NCI-H1105 treated with DMSO at 0.1 percent for 48 hours (cell line): ENCODE measurements at places on chromosomes 2 and 18.

GRCh38 chr2:147174824-147175254 lies 670.0 kb upstream of the ACVR2A start:
- DNase-seq, result no peak

- DNase-seq, result no peak
Measured at GRCh38 chr2:128591022-128591860, 272.6 kb upstream of the HS6ST1 start.

- DNase-seq, result no peak
Measured at GRCh38 chr2:213189001-213189899, 37.8 kb upstream of the IKZF2 start.

- no peak for DNase-seq
Measured at GRCh38 chr18:39713961-39714360, 2148.4 kb upstream of the CELF4 start.

- no peak for DNase-seq
Measured at GRCh38 chr2:148614014-148614321, 30.6 kb upstream of the EPC2 start.

DNA sequence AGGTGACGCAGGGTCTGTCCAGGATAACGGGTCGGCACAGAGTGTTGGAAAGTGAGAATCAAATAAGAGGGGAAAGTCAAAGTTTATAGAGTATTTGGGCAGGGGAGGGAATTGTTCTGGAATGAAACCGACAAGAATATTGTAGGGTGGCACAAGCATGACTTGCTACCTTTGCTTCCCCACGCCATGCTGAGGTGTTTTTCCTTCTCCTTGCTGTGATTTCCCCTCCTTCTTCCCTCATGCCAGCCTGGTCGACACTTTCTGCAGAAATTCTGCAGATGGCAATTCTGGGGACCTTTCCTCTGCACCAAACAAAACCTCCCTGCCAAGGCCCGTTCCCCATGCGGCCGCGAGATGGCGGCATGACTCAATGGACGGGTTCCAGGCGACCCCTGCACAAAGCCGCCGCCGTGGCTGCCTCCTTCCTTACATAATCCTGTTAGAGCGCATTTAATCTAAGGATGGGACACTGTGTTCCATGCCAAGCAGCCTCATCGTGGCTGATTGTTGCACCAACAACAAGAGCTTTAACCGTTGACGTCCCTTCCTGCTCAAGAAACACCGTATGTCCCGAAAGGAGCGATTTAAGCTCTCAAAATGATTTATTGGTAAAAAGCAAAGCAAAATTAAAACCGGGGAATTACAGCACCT lies at the start of gene MRO:
Gene MRO, minus strand, starts transcription at position 289 of the 651 bp plus-strand sequence. CDS start 10,616 bp downstream, outside the sequence.
- DNase-seq, result peak; percentile 87

- no peak for DNase-seq
Measured at GRCh38 chr2:46697830-46698323, 217.7 kb downstream of the MCFD2 start.

GRCh38 chr2:200687922-200688920 lies 102.4 kb downstream of the AOX1 start:
- DNase-seq, result no peak

- no peak for DNase-seq
Measured at GRCh38 chr2:238305092-238305862, 15.0 kb upstream of the TRAF3IP1 start.

GRCh38 chr2:217263756-217264155 lies 403.9 kb upstream of the TNP1 start:
- no peak for DNase-seq

- no peak for DNase-seq
Measured at GRCh38 chr2:85681372-85681763, 12.8 kb upstream of the GNLY start.

DNA sequence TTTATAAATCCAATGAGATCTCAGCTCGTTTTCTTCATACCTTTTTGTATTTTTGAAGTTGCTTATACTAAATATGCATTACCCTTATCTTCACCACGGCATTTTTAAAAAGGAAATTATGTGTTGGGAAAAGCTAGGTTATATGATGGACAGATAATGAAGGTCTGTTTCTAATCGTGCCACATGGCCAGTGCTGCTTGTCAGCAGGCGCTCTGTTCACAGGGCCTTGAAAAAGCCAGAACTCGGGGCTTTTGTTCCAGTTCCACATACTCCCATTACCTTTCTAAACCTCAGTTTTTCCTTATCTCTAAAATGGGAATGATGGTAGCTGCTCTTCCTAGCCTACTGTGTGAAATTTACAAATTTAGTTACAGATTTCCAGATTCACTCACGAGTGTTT lies 42.0 kb downstream of the EPAS1 start:
- DNase-seq, result no peak

DNA sequence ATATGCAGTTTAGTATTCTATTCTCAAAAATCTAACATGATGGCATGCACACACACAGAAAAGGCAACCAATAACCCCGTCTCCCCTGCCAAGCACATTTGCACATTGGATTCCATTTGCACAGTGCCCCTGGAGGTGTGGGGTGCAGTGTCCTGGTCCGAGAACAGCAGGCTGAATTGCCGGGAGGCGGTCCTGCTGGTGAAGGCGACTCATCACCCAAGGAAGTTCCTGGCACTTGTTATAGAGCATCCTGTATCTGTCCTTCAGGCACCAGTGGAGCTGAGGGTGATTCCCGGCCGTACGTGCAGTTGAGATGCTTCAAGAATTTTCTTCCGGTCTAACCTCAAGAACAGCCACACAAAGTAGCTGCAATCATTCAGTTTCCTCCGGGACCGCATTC lies 73.0 kb upstream of the RAB12 start:
- no peak for DNase-seq

- DNase-seq, result no peak
Measured at GRCh38 chr2:71101656-71102055, 28.4 kb downstream of the MCEE start.

DNA sequence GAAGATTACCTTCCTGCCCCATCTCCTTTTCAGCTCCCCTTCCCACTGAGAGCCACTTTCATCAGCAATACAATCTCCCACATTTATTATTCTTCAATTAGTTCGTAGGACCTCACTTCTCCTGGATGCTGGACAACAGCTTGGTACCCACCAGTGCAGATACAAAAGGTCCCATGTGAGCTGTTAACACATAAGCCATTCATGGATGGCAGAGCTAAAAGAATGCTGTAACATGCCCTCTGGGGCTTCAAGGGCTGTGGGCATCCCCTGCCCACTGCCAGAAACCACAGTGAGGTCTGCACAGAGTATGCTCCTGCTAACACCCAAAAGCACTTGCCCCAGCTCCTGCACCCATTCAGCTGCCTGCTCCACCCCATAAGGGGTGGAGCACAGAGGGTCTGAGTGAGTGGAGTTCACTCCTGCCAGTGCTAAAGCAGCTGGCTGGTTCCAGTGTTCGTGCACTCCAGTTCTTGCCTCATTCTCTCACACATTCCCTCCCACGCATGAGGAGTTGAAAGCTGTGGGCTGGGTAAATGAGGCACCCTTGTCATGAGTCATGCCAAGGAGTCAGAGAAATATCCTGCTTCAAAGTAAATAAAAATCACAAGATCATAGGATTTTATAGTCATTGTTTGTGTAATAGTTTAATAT lies 305.9 kb upstream of the TMEFF2 start:
- no peak for DNase-seq

DNA sequence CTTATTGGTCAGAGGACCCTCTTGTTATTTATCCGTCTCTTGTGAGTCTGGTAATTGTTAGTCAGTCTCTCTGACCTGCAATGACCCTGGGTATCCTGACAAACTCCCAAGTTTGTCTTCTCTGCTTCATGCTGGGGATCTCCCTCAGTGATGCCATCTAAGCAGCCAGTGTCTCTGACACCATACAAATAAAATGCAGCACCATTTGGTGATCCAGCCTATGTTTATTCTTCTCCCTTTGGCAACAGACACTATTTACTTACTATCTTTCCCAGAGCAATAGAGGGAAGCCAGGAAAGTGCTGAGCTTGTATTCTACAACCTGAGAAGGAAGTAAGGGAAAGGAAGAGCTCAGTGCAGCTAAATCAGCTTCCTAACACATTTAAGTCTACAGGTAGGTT lies 15.9 kb downstream of the SERPINE2 start:
- no peak for DNase-seq

DNA sequence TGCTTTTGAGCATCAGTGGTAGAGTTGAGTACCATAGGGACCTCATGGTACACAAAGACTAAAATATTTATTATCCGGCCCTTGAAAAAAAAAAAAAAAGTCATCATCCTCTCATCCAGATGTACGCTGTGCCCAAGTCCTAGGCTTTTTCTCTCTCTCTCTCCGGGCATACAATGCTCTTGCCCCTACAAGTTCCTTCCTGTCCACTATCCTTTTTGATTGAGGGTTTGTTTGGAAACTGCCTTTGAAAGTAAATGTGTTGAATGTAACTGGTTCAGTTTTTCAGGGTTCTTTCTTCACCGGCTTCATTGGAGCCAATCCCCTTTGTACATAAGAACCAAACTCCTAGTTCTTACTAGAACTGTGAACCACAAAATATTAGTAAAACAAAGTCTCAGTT lies 130.3 kb downstream of the MGAT5 start:
- DNase-seq, result no peak

DNA sequence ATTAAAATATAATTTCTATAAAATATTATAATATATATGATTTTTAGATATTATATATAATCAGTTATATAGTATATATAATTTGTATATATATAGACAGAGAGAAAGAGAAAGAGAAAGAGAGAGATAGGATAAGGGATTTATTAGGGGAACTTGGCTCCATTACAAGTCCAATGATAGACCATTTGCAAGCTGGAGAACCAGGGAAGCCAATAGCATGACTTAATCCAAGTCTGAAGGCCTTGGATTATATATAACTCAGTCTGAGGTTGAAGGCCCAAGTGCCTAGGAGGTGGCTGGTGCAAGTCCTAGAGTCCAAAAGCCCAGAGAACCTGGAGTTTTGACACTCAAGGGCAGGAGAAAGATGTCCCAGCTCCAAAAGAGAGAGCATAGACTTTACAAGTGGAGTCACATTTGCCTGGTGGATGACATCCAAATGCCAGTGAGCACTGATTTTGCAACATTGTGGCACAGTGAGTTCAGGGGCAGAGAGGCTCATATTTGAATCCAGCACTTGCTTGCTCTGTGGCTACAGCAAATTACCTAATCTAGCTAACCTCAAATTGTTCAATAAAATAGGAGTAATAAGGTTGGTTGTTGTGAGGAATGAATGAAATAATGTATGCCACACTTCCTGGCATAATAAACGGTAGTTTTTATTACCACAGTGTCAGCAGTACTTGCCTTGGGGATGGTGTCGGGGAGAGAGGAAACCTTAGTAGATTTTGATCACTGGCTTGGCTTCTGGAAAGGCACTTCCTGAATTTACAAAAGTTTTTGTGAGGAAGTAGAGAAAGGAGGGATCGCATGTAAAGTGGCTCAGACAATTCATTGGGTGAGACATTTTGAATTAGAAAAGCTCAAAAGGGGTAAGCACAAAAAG lies 69.6 kb upstream of the CD28 start:
- DNase-seq, result no peak

GRCh38 chr2:199144036-199144435 lies 313.7 kb downstream of the SATB2 start:
- DNase-seq, result no peak

GRCh38 chr18:11310476-11311086 lies 161.2 kb upstream of the PIEZO2 start:
- peak; percentile 35 for DNase-seq

DNA sequence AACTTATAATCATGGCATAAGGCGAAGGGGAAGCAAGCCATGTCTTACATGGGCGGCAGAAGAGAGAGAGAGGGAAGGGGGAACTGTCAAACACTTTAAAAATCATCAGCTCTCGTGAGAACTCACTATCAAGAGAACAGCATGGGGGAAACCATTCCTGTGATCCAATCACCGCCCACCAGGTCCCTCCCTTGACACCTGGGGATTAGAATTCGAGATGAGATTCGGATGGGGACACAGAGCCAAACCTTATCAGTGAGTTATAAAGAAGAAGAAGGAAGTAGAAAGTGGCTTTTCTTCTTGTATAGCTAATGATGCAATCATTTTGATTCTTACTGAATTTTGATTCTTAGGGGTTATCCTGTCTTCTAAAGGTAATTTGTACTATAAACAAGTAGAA lies 51.4 kb downstream of the SMCHD1 start:
- DNase-seq, result no peak

DNA sequence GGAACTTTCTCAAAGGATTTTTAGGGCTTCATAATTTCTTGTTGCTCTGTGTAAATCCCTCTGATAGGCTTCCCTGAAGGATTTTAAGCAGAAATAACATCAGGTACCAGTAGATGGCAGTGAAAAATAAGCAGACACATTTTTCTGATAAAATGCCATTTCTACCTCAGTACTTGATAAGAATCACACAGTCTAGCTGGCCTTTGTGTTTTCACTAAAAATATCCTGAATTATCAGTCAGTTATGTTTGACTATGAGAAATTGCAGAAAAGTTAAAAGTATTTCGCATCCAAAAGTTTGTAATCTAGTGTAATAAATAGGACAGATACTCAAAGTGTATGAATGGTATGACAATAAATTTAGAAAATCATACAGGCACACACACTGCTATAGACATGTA lies 68.7 kb downstream of the DNAJC10 start:
- DNase-seq, result peak; percentile 31

GRCh38 chr2:29155578-29155977 lies 40.4 kb downstream of the CLIP4 start:
- DNase-seq, result no peak

- no peak for DNase-seq
Measured at GRCh38 chr18:3599195-3599594, 149.2 kb downstream of the TGIF1 start.

DNA sequence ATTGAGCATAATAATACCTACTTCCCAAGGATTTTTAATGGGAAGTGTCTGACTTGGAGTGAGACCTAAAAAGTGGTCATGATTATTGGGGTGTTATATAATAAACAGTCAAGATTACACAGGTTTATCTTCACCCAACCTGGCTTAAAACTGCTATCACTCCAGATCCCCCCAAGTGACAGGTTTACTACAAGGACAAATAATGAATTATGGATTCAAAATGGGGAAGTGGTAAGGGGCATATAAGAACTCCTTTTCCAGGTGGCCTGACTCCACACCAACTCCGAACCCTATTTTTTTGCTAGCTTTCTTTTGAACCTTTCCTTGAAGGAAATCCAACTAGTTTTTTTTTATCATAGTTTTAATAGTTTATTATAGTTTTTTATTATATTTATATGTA lies 663.0 kb upstream of the FANCL start:
- no peak for DNase-seq

DNA sequence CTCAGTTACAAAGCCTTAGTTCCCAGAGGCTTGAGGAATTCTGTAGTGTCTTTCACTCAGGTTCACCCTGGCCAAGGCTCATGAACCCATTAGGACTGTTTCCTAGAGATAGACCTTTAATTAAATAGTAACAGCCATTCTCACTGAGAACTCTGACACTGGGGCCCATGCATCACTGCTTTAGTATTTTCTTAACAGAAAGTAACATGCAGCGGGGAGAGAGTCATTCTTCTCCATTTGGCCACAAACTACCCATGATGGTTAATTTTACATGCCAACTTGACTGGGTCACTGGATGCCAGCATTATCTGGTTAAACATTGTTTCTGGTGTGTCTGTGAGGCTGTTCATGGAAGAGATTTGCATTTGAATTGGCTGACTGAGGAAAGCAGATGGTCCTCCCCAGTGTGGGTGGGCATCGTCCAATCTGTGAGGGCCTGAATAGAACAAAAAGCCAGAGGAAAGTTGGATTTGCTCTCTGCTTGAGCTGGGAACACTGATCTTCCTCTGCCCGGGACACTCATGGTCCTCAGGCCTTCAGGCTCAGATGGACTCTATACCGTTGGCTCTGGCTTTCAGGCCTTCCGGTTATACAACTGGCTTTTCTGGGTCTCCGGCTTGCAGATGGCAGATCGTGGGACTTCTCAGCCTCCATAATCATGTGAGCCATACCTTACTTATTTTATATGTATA lies 5.6 kb upstream of the CPLX4 start:
- DNase-seq, result no peak
